ENCODE measurements at places on chromosomes 4 and X.
A peak's percentile ranks its signal among the peaks of the same experiment; 100 is the strongest.

GRCh38 chr4:72505314-72505744 is 63.7 kb downstream of the ADAMTS3 start:
- DNase-seq, result peak; percentile 21

DNA sequence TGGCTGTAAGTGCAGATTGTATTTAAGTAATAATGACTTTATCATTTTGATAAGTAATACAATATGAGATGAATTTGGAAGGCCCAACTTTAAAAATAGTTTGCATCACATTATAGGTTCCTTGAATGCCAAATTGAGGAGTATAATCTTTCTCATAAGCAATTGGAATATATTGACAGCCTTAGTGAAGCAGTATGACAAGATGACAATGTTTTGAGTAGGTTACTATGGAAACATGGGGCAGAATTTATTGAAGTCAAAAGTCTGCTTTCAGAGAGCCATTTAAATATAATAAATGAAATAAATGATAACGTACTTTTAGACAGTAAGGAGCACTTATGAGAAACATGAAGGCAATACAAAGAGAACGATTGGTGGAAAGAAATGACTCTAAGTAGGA is 776.4 kb downstream of the TECRL start:
- DNase-seq, result no peak

DNA sequence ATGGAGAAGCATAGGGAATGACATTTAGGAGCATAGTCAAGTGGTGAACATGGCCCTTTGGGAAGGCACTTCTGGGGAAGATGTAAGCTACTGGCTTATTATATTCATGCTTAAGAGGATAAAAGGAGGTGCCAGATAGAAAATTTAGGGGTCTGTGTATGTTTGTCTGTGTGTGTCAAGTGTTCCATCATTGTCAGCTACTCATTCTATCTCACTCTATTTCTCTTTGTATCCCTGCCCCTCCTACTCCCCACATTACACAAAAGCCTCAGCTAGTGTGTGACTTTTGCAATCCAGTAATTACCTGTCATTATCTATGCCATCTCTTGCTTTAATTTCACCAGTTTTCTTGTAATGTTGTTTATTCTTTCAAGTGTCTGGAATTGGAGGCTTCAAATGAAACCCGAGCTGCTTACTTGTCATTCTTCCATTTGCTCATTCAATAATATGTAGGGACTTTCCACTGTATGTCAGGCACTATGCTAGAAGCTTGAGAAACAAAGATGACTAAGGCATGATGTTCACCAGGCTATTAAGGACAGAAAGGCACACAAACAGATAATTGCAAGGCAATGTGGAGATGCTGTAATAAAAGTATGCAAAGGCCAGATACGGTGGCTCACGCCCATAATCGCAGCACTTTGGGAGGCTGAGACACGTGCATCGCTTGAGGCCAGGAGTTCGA is 229.8 kb upstream of the TEX13C start:
- peak; percentile 14 for DNase-seq

- DNase-seq, result no peak
These were observed 33.3 kb downstream of the FRYL start for GRCh38 chr4:48746608-48747362.

DNA sequence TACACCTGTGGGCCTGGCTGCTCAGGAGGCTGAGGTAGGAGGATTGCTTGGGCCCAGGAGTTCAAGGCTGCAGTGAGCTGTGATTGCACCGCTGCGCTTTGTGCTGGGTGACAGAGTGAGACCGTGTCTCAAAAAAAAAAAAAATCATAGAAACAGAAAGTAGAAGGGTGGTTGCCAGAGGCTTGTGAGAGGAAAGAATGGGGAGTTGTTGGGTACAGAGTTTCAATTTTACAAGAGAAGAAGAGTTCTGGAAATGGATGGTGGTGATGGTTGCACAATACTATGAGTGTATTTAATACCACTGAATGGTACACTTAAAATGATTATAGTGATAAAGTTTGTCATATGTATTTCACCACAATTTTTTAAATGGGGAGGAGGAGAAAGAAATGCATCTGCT is 10.2 kb upstream of the GLOD5 start:
- DNase-seq, result no peak

DNA sequence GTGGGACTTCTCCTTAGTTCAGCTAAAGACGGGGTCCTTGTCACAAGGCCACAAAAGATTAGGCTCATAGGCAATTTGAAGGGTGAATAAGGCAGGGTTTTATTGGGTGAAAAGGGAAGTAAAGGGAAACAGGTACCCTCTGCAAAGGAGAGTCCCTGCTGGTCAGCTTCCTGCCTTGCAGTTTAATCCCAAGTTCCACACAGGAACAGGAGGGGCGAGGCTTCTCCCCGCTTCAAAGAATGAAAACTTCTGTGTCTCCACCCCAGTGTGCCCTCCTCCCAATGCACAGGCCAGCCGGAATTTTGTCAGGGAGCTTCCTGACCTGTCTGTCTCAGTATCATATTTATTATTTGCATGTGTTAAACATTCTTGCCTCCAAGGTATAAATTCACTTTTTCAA is 37.1 kb downstream of the ITM2A start:
- no peak for DNase-seq

All from T1000 (cell line).